ENCODE measurements at places on chromosomes 7 and 10.

- DNase-seq, result no peak
These were observed 470.7 kb downstream of the TFEC start for GRCh38 chr7:115559877-115560276.

DNA sequence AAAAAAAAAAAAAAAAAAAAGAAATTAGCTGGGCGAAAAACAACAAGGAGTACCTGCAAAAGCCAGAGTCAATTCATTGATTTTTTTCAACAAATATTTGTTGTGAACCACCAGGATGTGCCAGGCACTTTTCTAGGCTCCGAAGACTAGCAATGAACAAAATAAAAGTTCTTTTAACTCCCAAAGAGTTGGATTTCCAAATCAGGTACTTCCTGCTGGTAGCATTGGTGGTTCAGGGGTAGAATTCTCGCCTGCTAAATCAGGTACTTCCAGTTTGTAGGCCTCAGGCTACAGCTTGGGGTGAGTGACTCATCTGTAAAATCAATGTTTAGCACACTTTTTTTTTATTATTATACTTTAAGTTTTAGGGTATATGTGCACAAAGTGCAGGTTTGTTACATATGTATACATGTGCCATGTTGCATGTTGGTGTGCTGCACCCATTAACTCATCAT, 10.9 kb downstream of the PPA1 start:
- DNase-seq, result no peak

DNA sequence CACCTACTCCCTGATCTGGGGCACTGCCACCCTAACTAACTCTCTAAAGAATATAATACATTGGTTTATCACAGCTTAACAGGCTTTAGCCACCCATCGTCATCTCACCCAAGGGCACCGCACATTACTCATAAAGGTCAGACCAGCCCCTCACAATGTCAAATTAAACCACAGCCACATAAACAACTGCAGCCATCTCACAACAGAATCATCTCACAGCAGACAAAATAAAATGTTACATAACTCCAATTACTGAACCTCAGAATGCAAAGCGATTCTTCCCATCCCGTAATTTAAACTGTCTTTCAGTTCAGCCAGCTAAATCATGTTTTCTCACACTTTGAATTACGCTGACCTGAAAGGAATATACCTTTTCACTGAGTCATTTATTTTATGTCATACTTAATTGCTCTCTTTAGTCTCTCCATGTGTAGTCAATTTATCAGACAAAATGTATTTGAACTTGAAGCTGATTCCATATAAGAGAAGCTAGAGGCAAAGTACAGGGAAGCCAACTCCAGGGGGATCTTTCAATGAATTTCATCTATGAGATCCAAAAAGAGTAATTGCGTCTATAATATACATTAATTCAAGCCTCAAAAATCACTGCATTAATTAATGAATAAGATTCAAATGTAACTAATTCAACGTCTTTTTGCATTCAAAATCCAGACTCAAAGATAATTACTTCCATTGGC, 96.9 kb upstream of the NEBL start:
- no peak for DNase-seq

GRCh38 chr7:97021747-97022490, 2.7 kb downstream of the DLX5 start:
- DNase-seq, result peak; percentile 12

Data from putamen (tissue), 1 donor.